ENCODE measurements at places on chromosomes 5 and 9. TPM values are rescaled to one million over a fixed set of nuclear protein-coding genes. Genes with fewer than 3 reads are reported as not detected.

Gene GOLGA2
- 87.7 TPM for total RNA-seq

Gene TRIM14
- 14.9 TPM for total RNA-seq

Gene MOB3B
- total RNA-seq: 13.1 TPM

DNA sequence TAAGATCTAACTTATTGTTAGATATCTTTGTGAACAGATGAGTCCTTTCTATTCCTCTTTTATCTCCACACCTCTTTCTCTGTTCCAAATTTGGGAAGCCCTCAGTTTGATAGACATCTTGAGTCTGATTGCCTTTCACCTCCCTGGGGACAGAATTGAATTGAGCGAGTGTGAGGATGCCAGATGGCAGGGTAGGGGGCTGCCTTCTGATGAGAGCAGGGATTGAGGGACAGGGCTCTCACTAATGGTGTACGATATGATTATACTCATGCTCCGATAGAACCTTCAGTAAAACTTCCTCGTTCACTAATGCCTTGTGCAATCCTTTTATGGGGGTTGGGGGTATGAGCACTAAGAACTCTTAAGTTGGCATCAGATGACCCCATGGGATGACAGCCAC is 172.1 kb upstream of the DAP start:
- H3K4me3 ChIP-seq: no peak overlapping the region
- no peak overlapping the region for H3K27ac ChIP-seq
- H3K36me3 ChIP-seq: no peaks in the 10 kb centered on the region
- DNase-seq: no peak
- H3K4me1 ChIP-seq: no peaks in the 10 kb centered on the region

GRCh38 chr5:58813855-58814254 is 231.0 kb downstream of the RAB3C start:
- H3K4me1 ChIP-seq: no peaks in the 10 kb centered on the region
- H3K36me3 ChIP-seq: no peaks in the 10 kb centered on the region
- DNase-seq: no peak
- H3K27ac ChIP-seq: no peak overlapping the region

GRCh38 chr9:134902936-134903335 is 14.8 kb downstream of the FCN1 start:
- no peaks in the 10 kb centered on the region for H3K4me1 ChIP-seq
- no peak for DNase-seq
- no peak overlapping the region for H3K4me3 ChIP-seq
- no peak overlapping the region for H3K27ac ChIP-seq

DNA sequence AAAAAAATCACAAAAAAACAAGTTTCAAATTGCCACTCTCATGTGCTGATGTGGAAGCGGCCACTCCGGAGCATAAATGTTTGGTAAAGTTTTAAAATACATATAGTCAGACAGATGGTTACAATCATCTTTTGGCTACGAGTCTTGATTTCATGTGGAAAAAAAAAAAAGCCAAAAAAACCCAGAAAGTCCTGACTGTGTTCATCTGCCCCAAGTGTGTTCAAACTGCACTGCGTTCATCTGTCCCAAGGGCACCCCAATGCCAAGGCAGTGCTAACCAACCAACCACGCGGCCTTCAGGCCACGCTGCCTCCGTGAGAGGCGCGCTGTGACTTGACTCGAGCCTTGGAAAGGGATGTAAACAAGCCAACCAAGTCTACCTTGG is 127.1 kb downstream of the MYO10 start:
- H3K36me3 ChIP-seq: no peaks in the 10 kb centered on the region
- peaks cover 3% of the 10 kb centered on the region for H3K4me1 ChIP-seq
- H3K27ac ChIP-seq: peak overlapping the region; percentile 57
- no peaks in the 10 kb centered on the region for H3K27me3 ChIP-seq
- no peak for DNase-seq
- no peak overlapping the region for H3K4me3 ChIP-seq

GRCh38 chr5:176181271-176181855 is 56.9 kb upstream of the SIMC1 start:
- no peak overlapping the region for H3K27ac ChIP-seq
- DNase-seq: no peak
- no peaks in the 10 kb centered on the region for H3K36me3 ChIP-seq

- H3K4me3 ChIP-seq: no peak overlapping the region
- no peak for DNase-seq
- no peaks in the 10 kb centered on the region for H3K36me3 ChIP-seq
- H3K27ac ChIP-seq: no peak overlapping the region
- H3K27me3 ChIP-seq: no peaks in the 10 kb centered on the region
These were observed 213.3 kb upstream of the TUSC1 start for GRCh38 chr9:25891527-25891926.

- peak; percentile 41 for DNase-seq
- no peak overlapping the region for H3K27ac ChIP-seq
- H3K27me3 ChIP-seq: no peaks in the 10 kb centered on the region
These were observed 38.1 kb downstream of the ADAMTS2 start for GRCh38 chr5:179307013-179307800.

GRCh38 chr5:109786206-109786855 is 96.6 kb downstream of the MAN2A1 start:
- H3K27me3 ChIP-seq: no peaks in the 10 kb centered on the region
- no peak for DNase-seq
- no peak overlapping the region for H3K27ac ChIP-seq
- H3K4me1 ChIP-seq: no peaks in the 10 kb centered on the region

- peak overlapping the region; percentile 7 for H3K4me3 ChIP-seq
- H3K27ac ChIP-seq: no peak overlapping the region
These were observed 68.6 kb upstream of the DPYSL3 start for GRCh38 chr5:147578228-147579024.

DNA sequence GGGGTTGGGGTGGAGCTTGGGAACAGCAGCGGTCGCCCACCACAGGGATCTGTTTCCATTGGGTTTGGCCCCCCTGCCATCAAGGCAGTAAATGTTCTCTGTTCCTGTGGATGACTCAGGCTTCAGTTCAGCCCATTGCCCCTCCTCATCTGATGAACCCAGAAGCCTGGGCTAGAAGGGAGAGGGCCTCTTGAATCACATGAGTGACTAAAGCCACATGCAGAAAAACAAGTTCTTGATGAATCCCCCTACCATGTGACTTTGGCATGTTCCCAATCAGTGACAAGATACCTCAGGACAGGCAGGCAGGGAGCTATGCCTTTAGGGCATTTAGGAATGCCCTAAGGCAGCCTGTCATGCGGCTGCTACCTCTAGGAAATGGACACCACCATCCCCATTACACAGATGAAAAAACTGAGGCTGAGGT is 2.5 kb downstream of the SH3PXD2B start:
- no peaks in the 10 kb centered on the region for H3K4me1 ChIP-seq
- no peaks in the 10 kb centered on the region for H3K36me3 ChIP-seq
- H3K27ac ChIP-seq: peak overlapping the region; percentile 95
- peak overlapping the region; percentile 93 for H3K4me3 ChIP-seq
- H3K27me3 ChIP-seq: no peaks in the 10 kb centered on the region

GRCh38 chr5:81756016-81756415 is 5.1 kb upstream of the SSBP2 start:
- no peaks in the 10 kb centered on the region for H3K36me3 ChIP-seq
- no peak overlapping the region for H3K4me3 ChIP-seq
- no peak for DNase-seq
- H3K4me1 ChIP-seq: no peaks in the 10 kb centered on the region
- no peaks in the 10 kb centered on the region for H3K27me3 ChIP-seq

DNA sequence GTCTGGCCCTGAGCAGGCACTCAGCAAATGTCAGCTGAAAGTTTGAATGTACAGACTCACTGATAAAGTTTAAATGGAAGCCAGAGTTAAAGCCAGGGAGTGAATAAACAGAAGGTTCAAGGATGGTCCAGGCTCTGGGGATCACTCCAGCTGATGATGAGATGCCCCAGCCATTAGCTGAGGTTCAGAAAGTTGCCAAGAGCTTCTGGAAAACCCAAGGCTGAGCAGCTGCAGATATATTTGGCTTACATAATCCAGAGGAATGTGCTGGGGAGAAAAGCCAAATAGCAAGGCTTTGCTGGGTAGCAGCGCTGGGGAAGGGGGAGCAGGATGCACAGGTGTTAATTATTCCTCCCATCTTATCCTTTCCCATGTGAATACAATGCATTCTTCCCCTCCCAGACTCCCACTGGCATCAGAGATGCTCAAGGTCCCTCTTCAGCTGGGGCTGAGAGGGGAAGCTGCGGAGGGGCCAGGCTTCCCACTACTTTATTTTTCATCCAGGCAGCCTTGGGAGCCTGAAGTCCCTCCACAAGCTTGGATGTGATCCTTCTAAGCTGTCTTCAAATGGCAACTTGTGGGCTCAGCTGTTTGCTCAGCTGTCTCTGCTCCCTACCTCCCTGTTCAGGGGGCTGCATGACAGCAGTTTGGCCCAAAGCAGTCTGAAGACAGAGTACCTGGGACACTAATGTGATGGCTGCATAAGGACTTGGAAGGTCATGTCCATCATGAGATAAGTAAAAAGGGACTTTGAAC is 341.2 kb downstream of the TRIM32 start:
- no peaks in the 10 kb centered on the region for H3K4me1 ChIP-seq
- no peaks in the 10 kb centered on the region for H3K27me3 ChIP-seq
- H3K36me3 ChIP-seq: no peaks in the 10 kb centered on the region
- no peak overlapping the region for H3K27ac ChIP-seq
- no peak overlapping the region for H3K4me3 ChIP-seq

DNA sequence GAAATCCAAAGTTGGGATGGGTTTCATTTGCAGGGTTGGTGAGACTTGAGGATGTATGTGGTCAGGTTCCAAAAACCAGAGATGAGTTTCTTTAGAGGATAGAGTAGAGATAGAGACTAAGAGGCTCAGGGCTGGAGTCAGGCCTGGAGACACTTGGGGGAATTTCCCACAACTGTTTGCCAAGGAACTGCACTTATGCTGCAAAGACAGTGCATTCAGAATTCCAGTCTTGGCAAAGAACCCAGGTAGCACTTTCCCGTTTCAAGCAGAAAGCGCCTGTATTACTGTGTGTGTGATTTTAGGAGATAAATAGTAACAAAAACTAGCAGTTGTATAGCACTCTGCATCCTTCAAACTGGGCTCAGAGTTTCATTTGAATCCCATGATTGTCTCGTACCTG is 55.4 kb downstream of the SNCAIP start:
- no peaks in the 10 kb centered on the region for H3K27me3 ChIP-seq
- DNase-seq: no peak
- H3K36me3 ChIP-seq: no peaks in the 10 kb centered on the region
- H3K4me3 ChIP-seq: no peak overlapping the region

- no peak for DNase-seq
- no peaks in the 10 kb centered on the region for H3K4me1 ChIP-seq
- H3K27me3 ChIP-seq: no peaks in the 10 kb centered on the region
- no peaks in the 10 kb centered on the region for H3K36me3 ChIP-seq
- no peak overlapping the region for H3K27ac ChIP-seq
These were observed 4.4 kb upstream of the QSOX2 start for GRCh38 chr9:136249877-136250559.

DNA sequence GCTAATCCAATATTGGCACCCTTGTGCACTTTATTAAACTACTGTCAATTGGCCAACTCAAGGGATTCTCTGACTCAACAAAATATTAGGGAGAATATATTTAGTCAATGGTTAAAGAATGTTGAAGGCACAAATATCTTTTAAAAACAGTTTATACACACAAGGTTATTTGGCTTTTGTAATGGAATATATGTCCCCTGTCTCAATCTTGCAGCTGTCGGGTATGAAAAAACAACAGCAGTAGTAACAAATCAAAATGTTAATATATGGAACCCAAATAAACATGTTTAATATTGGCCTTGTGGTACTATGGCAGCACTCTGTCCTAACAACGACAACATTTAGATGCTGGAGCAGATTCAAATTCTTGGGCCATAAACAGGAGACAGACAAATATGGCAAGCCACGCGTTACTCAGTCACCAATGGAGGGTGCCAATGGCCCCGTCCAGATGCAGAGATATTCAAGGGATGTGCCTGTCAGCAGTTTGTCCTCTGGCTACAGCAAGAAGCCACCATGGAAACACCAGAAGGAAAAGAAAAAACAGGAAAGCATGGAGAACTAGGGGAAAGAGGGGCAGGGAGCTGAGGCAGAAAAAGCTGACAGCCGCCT is 342.0 kb downstream of the NDUFS4 start:
- H3K36me3 ChIP-seq: no peaks in the 10 kb centered on the region
- no peaks in the 10 kb centered on the region for H3K27me3 ChIP-seq
- no peak overlapping the region for H3K4me3 ChIP-seq
- no peaks in the 10 kb centered on the region for H3K4me1 ChIP-seq
- no peak overlapping the region for H3K27ac ChIP-seq
- DNase-seq: no peak

Data from breast epithelium (tissue), 4 donors.